T-helper 22 cell (primary cell): ENCODE measurements at places on chromosomes 5 and 9.

DNA sequence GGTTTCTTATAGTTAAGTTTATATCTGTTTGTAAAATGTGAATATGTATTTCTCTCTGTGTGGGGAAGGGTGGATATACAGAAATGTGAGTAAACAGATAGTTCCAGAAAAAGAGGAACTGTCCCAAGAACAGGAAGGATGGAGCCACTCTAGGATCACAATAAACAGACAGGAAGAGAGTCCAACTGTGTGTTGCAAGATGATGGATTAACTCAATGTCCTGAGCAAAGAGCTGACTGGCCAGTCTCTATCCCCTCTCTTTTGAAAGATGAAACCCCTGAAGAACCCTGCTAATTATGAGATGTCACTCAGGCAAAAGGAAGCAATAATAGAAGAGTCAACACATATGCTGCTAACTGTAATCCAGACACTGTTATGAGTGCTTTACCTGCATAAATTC lies 202.7 kb downstream of the SEMA6A start:
- DNase-seq, result no peak

- DNase-seq, result no peak
These were observed 42.9 kb downstream of the OR2K2 start for GRCh38 chr9:111287127-111287526.

- no peak for DNase-seq
These were observed 13.0 kb upstream of the SMIM32 start for GRCh38 chr5:136205941-136206340.

DNA sequence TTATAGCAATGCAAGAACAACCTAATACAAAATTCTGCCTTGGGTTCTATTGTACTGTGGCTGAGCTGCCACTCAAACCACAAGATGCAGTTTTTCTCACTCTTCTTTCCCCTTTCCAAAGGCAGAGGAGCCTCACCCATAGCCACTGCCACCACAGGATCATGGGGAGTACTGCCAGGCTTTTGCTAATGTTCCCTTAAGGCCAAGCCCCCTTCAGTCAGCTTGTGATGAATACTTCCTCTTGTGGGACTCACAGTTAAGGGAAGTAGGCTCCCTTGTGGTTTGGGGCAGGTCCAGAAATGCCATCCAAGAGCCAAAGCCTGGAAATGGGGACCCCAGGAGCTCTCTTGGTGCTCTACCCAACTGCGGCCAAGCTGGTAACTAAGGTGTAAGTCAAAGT lies 258.7 kb downstream of the SPATA31D1 start:
- no peak for DNase-seq

DNA sequence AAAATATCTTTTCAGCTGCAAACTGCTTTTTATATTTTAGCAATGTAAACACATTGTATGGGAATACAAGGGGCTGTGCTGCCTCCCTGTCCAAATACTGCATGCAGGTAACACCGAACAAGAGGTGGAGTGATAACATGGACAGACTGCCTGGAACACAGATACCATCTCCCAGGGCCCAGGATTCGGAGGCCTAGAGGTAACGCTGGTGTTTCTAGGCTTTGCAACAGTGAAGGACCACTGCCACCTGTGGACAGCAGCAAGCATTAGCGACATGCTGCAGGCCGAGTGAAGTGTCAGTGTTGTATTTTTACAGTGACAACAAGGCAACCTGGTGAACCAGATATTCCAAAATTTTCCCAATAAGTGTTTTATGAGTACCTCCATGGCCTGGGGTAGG lies 379.1 kb downstream of the DMRT2 start:
- DNase-seq, result no peak

DNA sequence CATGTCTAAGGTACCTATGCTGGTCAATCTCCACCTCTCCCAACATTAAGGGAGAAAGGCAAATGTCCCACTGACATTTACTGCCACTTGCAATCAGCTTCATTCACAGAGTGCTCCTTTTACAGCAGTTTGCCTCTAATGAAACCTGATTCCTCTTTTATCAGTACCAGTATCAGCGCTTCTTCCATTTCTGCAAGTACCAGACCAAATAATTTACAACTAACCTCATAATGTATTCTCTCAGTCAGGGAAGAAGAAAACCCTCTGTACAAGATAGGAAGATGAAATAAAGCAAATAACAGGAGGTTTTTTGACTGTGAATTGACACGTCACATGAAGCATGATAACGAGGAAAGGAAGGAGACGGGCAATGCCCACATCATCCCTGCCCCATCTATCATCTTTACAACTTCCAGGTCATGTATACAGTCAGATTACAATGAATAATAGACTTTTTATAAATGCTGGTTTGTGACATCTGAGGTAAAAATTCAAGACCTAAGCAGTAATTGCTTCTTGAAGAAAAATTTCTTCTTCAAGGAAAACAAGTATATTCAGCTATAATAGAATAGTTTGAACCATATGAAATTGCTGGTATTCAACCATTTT lies 21.9 kb downstream of the ABITRAM start:
- no peak for DNase-seq

GRCh38 chr9:105975886-105976645 lies 281.7 kb downstream of the TMEM38B start:
- DNase-seq, result no peak

DNA sequence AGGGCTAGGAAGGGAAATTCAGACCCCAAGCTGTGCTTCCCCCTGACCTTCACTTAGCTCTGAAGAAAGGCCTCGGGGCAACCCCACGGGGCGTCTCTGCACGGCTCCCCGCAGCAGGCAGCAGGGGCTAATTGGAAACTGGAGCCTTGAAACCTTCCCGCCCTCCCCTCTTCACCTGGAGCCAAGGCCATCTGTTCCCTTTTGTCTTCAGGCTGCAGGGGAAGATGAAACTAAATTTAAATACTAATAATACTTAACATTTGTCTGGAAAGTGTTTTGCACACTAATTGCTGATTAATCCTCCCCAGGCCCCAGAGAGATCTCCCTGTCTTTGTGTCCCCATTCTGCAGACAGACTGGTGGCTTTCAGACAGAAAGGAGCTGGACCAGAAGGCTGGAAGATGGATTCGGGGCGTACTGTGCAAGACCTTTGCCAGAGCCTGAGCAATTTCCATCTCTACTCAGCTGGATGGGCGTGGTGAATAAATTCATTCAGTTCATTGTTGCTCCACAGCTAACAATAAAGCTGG lies 34.1 kb upstream of the CPLX2 start:
- DNase-seq, result no peak

DNA sequence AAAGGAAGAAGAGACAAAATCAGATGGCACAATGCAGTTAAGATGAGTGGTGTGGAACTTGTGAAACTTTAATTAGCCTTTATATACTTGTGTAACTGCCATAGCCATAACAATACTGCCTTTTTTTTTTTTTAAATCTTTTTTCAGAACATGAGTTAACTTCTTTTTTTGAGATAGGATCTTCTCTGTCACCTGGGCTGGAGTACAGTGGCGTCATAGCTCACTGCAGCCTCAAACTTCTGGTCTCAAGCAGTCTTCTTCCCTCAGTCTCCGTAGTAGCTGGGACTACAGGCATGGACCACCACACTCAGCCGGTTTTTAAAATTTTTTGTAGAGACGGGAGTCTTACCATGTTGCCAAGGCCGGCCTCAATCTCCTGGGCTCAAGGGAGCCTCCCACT lies 37.2 kb downstream of the GPBP1 start:
- DNase-seq, result no peak

- no peak for DNase-seq
These were observed 274.2 kb upstream of the FAM174A start for GRCh38 chr5:100260968-100261367.

DNA sequence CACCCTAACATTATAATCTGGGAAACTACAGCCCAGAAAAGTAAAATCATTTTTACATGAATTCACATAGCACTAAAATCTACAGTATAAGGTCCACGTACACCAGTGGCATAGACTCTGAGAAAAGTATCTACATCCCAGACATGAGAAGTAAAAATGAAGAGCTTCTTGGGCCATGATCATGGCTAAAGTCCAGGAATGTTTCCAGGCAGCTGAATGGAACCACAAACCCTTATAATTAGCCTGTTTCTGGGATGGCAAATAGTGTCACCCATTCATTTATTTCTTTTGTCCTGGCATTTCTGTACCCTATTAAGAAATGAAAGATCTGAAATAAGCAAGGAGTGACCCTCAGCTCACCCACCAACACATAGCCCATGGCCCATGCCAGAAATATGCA lies 217.9 kb downstream of the SPOCK1 start:
- DNase-seq, result no peak

DNA sequence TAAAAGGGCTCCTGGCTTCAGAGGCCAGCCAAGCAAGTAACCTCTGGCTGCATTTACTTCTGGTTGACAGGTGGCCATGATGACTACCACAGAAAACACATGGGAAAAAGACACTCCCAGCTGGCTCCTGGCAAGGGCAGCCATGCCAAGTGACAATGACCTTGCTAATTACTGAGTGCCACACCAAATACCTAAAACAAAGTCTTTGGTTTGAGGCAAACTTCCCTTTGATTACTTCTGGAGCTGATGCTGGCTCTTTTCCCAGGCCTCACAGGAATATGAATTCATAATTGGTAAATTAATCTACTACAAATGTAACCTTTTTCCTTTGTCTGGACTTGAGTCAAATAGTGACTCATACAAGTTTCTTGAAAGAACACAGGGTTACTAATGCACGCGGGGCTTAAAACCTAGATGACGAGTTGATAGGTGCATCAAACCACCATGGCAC lies 61.0 kb downstream of the LPAR1 start:
- DNase-seq, result no peak

GRCh38 chr9:77391834-77392233 lies 214.5 kb downstream of the VPS13A start:
- DNase-seq, result no peak

DNA sequence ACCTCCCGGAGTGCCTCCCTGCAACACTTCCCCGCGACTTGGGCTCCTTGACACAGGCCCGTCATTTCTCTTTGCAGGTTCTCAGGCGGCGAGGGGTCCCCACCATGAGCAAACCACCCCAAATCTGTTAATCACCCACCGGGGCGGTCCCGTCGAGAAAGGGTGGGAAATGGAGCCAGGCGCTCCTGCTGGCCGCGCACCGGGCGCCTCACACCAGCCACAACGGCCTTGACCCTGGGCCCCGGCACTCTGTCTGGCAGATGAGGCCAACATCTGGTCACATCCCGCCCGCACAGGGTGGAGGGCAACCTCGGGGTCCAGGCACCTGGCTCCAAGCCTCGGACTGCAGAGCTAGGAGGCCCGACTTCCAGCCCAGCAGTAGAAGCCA lies 776 bp upstream of the TERT start:
- DNase-seq, result no peak

GRCh38 chr9:107190061-107190935 lies 92.8 kb upstream of the RAD23B start:
- DNase-seq, result no peak

GRCh38 chr5:109242518-109242917 lies 167.3 kb downstream of the PJA2 start:
- DNase-seq, result no peak

GRCh38 chr9:86126998-86127972 lies 27.9 kb upstream of the GOLM1 start:
- DNase-seq, result no peak

DNA sequence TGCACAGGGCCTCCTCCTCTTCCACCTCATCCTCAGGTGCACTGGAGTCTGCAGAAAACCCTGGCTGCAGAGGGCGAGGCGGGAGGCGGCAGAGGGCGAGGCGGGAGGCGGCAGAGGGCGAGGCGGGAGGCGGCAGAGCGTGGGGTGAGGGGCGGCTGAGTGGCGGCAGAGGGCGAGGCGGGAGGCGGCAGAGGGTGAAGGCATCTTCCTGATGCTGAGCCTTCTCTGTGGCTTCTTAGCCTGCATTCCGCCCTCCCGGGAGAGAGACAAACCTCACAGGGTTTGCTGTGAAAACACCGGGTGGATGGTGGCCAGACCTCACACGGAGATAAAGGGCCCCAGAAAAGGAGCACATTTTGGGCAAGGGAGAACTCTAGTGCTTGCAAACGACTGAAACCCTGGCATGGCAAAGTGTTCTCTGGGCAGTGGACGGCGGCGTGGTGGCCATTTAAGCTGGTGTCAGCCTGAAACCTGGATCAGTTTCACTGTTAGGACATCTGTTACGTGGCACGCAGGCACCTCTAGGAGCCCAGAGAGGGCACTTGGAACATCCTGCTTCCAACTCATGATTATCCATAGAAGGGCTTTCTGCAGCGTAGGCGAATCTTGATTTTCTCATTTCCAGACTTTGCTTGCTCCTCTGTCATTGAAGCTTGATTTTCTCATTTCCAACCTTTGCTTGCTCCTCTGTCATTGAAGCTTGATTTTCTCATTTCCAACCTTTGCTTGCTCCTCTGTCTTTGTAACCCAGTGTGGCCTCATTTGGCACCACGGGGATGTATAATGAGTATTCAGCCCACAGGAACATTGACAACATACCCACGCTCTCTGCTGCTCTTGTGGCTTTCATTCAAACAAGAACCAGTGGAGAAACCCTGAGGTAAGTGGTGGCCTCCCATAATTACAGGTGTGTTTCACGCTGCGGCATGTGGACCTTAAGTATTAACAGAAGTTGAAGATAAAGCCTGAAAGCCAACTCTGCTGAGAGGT lies 16.3 kb upstream of the PLEKHG4B start:
- no peak for DNase-seq

- DNase-seq, result no peak
These were observed 19.8 kb upstream of the PTPN3 start for GRCh38 chr9:109517901-109518377.

DNA sequence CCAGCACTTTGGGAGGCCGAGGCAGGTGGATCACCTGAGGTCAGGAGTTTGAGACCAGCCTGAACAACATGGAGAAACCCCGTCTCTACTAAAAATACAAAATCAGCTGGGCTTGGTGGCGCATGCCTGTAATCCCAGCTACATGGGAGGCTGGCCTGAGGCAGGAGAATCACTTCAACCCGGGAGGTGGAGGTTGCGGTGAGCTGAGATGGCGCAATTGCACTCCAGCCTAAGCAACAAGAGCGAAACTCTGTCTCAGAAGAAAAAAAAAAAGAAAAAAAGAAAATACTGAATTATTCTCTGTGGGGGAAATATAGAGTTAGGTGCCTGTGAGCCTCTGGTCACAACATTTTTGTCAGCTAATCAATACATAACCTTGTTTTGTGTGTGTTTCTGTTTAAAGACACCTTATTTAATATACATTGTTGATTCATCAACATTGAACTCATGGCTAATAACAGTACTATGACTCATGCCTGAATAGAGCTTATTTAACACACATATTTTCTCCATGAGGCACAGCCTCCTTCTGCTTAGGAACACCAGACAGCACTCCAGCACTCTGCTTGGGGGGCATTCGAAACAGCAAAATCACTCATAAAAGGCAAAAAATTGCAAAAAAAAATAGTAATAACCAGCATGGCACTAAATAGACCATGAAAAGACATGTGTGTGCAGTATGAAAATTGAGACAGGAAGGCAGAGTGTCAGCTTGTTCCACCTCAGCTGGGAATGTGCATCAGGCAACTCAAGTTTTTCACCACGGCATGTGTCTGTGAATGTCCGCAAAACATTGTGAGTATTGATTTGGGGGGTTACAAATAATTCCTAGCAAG lies at the start of gene IL31RA:
TSS of gene IL31RA (plus strand) at position 519 of the 836 bp plus-strand sequence. CDS start at position 733, 214 bp downstream.
- no peak for DNase-seq

GRCh38 chr5:60611099-60611740 lies 88.7 kb downstream of the DEPDC1B start:
- DNase-seq, result no peak
